Fibroblast of villous mesenchyme (primary cell): ENCODE measurements at places on chromosomes 1 and 21. TPM values are rescaled to one million over a fixed set of nuclear protein-coding genes. Genes with fewer than 3 reads are reported as not detected.

The AADACL4 gene
- 0.43 TPM in 1 of 2 replicates, not detected in the other for total RNA-seq

The BGLAP gene
- not detected in 2 replicates for total RNA-seq

The DFFB gene
- 4.7 and 6.8 TPM in 2 replicates for total RNA-seq

The PLA2G2C gene
- not detected in 2 replicates for total RNA-seq

The S100A8 gene
- not detected in 2 replicates for total RNA-seq

The SPRR2G gene
- total RNA-seq: not detected in 2 replicates

The OR2T11 gene
- not detected in 2 replicates for total RNA-seq

The AKR7A3 gene
- total RNA-seq: 0.43 and 1.3 TPM in 2 replicates

The WNT9A gene
- under 0.01 and 0.32 TPM in 2 replicates for total RNA-seq

The FAM167B gene
- 0.97 and 5.2 TPM in 2 replicates for total RNA-seq

The L1TD1 gene
- total RNA-seq: under 0.01 TPM in 1 of 2 replicates, not detected in the other

The PBXIP1 gene
- 52.2 and 54.1 TPM in 2 replicates for total RNA-seq

The BATF3 gene
- total RNA-seq: 3.0 and 3.9 TPM in 2 replicates
